Astrocyte (in vitro differentiated cells and primary cell): ENCODE measurements at places on chromosomes 12 and 14. TPM values are rescaled to one million over a fixed set of nuclear protein-coding genes. Genes with fewer than 3 reads are reported as not detected.

CLEC7A gene
- 1.1 and 1.4 TPM in 2 replicates for total RNA-seq

MFAP5 gene
- total RNA-seq = 86.4 and 105 TPM in 2 replicates

SCAF11 gene
- 103 and 118 TPM in 2 replicates for total RNA-seq

ACSS3 gene
- 13.9 and 16.8 TPM in 2 replicates for total RNA-seq

DLK1 gene
- 1.3 and 2.7 TPM in 2 replicates for total RNA-seq

KRT1 gene
- not detected in 2 replicates for total RNA-seq

KRT85 gene
- total RNA-seq = not detected in 2 replicates

KLHDC1 gene
- 0.94 and 1.2 TPM in 2 replicates for total RNA-seq

GRCh38 chr14:100108042-100108825, 43.0 kb downstream of the EVL start:
- peak; percentile 24 for DNase-seq
- no peaks in the 10 kb centered on the region for H3K36me3 ChIP-seq
- no peak overlapping the region for H3K27ac ChIP-seq
- H3K27me3 ChIP-seq = no peaks in the 10 kb centered on the region
- H3K4me1 ChIP-seq = peaks cover 19% of the 10 kb centered on the region

GRCh38 chr14:73325630-73326299, 88.5 kb downstream of the PAPLN start:
- H3K4me3 ChIP-seq = no peak overlapping the region
- no peaks in the 10 kb centered on the region for H3K27me3 ChIP-seq
- H3K27ac ChIP-seq = no peak overlapping the region

- peak overlapping the region; percentile 72 for H3K27ac ChIP-seq
- DNase-seq = no peak
- no peaks in the 10 kb centered on the region for H3K36me3 ChIP-seq
- no peaks in the 10 kb centered on the region for H3K27me3 ChIP-seq
- H3K4me1 ChIP-seq = peaks cover 26% of the 10 kb centered on the region
Measured at GRCh38 chr12:113221997-113222729, 899 bp downstream of the TPCN1 start.

DNA sequence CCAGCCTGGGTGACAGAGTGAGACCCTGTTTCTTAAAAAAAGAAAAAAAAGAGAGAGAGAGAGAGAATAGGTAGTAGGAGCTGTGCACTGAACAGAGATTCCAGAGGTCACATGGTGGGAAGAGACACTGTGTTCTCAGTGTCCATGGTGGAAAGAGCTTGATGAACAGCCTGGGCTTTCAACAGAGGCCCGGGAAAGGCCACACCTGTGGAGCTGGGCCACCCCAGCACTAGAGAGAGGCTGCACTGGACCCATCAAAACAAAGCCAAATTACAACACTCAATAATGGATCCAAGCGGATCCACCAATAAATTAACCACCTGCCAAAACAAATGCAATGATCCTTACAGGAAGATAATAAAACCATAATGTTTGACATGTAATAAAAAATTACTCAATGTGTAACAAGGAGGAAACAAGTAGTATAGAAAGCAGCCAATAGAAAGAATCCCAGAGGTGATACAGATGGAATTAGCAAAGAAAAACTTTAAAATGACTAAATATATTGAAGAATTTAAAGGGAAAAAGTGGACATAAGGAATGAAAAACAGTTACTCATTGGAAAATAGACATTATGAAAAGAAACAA, 44.8 kb upstream of the BCL2L14 start:
- no peak overlapping the region for H3K4me3 ChIP-seq
- no peaks in the 10 kb centered on the region for H3K27me3 ChIP-seq
- H3K36me3 ChIP-seq = no peaks in the 10 kb centered on the region

GRCh38 chr12:113048716-113049127, 7.8 kb upstream of the DTX1 start:
- no peak overlapping the region for H3K27ac ChIP-seq
- H3K4me3 ChIP-seq = no peak overlapping the region
- peak; percentile 8 for DNase-seq
- no peaks in the 10 kb centered on the region for H3K36me3 ChIP-seq
- H3K27me3 ChIP-seq = peaks cover 22% of the 10 kb centered on the region

GRCh38 chr12:119398190-119398589, 63.7 kb downstream of the CCDC60 start:
- no peaks in the 10 kb centered on the region for H3K4me1 ChIP-seq
- H3K27me3 ChIP-seq = no peaks in the 10 kb centered on the region
- H3K27ac ChIP-seq = no peak overlapping the region
- H3K36me3 ChIP-seq = no peaks in the 10 kb centered on the region
- no peak for DNase-seq

GRCh38 chr14:55073856-55074255, 22.4 kb downstream of the MAPK1IP1L start:
- no peak overlapping the region for H3K4me3 ChIP-seq
- H3K27me3 ChIP-seq = no peaks in the 10 kb centered on the region
- peaks cover 36% of the 10 kb centered on the region for H3K4me1 ChIP-seq
- H3K36me3 ChIP-seq = no peaks in the 10 kb centered on the region
- DNase-seq = peak; percentile 83
- H3K27ac ChIP-seq = no peak overlapping the region

DNA sequence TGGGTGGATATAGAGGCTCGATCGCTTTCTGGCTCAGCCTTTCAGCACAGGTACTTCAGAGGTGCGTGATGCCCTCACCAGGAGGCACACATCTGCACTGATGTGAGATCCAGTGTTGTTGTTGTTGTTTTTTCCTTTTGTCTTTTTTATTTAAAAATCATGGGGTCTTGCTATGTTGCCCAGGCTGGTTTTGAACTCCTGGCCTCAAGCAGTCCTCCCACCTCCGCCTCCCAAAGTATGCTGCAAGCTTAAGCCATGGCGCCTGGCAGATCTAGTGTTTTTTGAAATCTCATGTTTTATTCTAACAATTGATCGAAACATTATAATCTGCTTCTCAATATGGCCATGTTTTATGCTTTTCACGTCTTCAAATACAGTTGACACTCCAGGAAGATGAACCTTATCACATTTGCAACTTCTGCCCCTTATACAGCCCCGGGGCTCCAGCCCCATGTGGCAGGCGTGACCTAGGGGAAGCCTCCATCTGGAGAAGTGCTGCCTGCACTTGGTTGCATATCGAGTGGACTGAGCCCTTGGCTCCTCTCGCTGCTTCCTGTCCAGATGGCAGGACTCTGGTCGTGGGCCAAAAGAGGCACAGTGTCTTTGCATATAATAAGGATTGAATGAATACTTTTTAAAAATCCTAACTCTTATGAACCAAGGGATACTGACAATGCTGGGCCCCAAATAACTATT, 71.7 kb downstream of the TRAF3 start:
- peak; percentile 20 for DNase-seq
- H3K27ac ChIP-seq = no peak overlapping the region
- no peak overlapping the region for H3K4me3 ChIP-seq
- H3K36me3 ChIP-seq = no peaks in the 10 kb centered on the region
- no peaks in the 10 kb centered on the region for H3K27me3 ChIP-seq
- H3K4me1 ChIP-seq = peaks cover 9% of the 10 kb centered on the region

DNA sequence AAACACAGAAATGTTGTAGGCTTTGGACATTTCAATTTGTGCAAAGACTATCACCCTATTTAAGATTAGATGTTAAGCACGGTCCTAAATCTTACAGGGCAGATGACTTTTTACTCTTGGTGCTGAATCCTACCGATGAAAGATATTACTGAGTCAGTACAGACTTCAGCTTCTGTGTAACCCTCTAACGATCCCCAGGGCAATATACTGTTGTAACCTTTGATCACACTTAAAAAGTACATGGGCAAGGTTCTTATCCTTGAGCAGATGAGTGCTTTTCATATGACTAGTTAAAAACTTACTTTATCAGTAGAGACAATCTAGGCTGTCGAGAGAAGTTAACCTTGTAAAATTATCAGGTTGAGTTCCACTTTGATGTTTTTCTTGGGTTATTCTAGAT, 22.5 kb downstream of the PDE3A start:
- DNase-seq = no peak
- no peaks in the 10 kb centered on the region for H3K4me1 ChIP-seq
- no peaks in the 10 kb centered on the region for H3K27me3 ChIP-seq
- H3K36me3 ChIP-seq = no peaks in the 10 kb centered on the region

DNA sequence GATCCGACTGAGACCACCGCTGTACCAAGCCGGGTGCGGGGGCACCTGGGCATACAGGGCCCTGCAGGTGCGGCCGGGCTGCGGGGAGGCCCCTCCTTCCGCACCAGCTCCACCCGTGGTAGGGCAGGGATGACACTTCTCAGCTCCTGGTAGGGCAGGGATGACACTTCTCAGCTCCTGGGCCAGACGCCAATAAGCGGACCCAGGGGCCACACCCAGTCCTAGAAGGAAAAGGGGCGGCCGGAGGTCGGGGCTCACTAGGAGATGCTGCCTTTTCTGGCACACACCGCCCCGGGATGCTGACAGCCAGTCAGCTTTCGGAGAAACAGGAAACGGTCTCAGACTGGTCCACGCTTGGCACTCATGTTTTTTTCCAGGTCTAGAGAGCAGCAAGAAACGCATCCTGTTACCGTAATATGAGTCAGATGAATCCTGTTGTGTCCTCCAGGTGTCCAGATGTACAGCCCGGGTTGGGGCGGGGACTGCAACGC, 34.8 kb downstream of the NFKBIA start:
- no peaks in the 10 kb centered on the region for H3K36me3 ChIP-seq
- DNase-seq = peak; percentile 34
- H3K4me3 ChIP-seq = no peak overlapping the region
- H3K27me3 ChIP-seq = no peaks in the 10 kb centered on the region
